ENCODE measurements at places on chromosomes 16 and 17.

DNA sequence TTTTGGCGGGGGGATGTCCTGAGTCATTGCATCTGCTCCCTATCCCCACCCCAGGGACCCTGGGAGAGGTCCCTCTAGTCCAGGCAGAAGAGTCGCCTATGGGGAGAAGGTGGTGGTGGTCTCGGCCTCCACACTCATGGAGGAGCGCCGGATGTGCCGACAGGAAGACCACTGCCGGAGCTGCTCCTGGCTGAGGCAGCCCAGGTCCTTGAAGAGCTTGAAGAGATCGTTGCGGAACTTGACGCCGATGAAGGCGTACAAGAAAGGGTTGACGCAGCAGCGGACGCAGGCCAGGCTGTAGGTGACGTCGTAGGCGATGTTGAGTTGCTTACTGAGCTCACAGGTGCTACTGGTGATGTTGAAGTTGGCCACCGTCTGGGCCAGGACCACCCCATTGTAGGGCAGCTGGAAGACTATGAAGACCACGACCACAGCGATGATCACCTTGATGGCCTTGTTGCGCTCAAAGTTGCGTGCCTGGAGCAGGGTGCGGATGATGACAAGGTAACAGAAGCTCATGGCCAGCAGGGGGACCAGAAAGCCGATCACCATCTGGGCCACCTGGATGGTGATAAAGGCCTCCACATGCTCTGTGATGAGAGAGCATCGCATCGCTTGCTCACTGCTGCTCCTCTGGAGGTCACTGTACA is 10.5 kb downstream of the CCR7 start:
- no peak for DNase-seq

DNA sequence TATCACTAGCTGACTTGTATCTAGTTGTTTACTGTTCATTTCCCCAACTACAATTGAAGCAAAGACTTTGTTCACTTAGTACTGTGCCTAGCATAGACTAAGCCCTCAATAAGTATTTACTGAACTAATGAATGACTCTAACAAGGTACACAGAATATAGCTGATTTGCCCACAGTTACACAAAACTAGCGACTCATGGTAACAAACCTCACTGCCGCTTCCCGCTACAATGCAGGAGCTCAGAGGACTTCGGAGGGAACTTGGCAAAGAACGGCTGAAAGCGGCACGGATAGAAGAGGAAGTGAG is 524 bp downstream of the EFTUD2 start:
- peak; percentile 75 for DNase-seq

DNA sequence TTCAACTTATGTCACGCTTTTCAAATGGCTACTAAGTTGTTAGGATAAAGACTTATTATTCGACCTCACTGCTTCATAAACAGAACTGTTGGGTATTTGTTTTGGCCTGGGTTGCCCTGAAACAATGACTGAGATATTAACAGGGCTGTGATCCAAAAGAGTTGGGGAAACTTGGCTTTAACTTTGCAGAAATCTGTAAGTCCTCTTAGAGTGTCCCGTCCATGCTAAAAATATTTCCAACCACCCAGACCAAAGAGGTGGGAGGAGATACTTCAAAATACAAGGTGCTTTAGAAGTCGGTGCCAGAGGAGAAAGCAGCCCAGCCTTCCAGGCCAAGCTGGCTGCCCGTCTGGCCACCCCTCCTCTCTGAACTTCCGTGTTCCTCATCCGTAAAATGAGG is 16.1 kb upstream of the SPATA32 start:
- DNase-seq: no peak

DNA sequence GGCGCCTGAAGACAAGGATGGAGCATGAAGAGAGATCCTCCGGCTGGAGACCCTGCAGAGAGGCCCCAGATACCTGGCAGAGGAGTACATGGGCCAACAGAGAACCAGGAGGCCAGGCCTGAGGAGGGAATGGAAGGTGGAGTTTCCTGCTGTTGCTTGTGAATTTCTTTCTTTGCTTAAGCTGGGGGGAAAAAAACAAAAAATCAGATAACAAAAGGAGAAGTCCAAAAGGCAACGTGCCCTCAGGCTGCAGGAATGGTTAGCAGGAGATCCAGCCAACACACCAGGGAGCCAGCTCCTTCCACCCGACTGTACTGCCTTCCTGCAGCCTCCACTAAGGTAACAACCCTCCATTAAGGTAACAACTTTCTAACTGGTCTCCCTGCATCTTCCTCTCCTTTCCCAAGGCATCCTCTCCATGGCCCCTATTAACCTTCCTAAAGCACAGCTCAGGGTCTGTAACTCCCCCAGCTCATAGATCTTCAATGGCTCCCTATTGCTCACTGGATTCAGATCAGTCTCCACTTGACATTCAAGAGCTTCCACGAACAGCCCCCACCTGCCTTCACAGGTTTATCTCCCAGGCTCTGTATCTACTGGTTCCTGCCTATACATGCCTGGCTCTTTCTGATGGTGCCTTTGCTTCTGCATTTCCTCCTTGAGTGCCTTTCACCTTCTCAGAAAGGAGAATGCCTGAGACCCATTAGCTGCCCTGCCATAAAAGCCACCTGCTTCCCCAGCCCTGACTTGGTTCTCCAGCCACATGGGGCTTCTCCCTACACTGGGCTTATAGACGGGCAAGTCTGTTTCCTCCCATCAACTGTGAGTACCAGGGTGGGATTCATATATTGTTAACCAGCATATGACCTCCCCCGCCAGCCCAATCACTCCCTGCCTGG is 725 bp upstream of the ARL5C start:
- DNase-seq: peak; percentile 89

- no peak for DNase-seq
Measured at GRCh38 chr17:31629696-31630470, 229.2 kb downstream of the COPRS start.

DNA sequence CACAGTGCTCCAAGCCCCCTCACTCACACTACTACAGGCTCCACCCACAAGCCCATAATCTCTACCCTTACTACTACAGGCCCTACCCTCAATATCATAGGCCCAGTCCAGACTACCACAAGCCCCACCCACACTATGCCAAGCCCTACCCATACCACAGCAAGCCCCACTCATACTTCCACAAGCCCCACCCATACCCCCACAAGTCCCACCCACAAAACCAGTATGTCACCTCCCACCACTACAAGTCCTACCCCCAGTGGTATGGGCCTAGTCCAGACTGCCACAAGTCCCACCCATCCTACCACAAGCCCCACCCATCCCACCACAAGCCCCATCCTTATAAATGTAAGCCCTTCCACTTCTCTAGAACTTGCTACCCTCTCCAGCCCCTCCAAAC is 13.8 kb downstream of the RIPOR1 start:
- DNase-seq: peak; percentile 91

DNA sequence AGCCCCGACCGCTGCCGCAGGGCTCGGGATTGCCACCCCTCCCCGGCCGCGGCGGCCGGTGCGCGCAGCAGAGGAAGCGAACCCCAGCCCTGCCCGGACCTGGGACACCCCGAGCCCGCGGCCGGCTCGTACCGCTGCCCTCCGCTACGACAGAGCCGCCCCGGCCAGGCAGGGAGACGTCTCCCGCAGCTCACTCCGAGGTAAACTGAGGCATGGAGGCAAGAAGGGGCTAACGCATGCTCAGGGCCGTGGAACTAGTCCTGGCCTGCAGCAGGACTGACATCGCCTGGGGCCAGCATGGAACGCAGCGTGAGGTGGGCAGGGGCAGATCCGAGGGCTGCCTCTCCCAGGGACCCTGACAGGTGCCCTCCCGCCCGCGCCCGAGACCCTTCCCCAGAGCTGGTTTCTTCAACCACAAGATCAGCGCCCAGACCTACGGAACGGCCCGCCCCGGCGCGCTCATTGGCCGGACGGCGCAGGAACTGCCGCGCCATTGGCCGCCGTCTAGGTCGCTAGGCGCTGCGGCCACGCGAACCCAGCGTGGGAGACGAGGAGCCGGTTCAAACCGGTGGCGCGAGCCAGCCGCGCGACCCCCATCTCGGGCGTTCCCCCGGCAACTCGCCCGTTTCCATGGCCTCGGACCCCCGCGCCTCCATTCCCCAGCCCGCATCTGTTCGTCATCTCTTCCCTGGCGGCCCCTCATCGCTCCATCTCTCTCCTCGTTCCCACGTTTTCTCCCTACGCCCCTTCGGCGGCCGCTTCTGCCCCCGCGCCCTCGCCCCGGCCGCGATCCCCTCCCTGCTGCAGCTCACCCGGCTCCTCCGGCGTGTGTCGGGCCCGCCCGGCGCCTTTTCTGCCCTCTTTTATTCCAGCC is at the start of gene SLC43A2:
SLC43A2 (minus strand) TSS at position 853 of the 874 bp plus-strand sequence. CDS start 960 bp downstream, outside the sequence.
- DNase-seq: peak; percentile 86

GRCh38 chr17:13425390-13425789 is 176.3 kb downstream of the HS3ST3A1 start:
- no peak for DNase-seq

DNA sequence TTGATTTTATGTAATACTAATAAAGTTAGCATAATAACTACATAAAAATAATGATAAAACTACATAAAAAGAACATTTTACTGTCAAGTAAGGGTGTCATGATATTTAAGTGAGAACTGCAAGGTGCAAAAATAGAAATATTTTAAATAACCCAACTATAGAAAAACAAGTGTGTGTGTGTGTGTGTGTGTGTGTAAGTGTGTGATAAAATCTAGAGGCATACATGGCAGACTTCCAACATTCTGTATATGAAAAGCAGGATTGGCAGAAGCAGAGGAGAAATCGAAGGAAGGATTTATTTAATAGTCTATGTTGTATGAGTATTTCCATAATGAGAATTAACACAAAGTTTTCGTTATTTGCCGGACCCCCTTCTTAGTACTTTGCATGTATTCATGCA is 334.1 kb downstream of the KCNJ2 start:
- DNase-seq: no peak
